Vagina (tissue), 2 donors: ENCODE measurements at places on chromosomes 4 and X.

- no peak for DNase-seq
These were observed 58.0 kb downstream of the SPCS3 start for GRCh38 chr4:176377780-176378179.

- no peak for DNase-seq
These were observed 3.9 kb downstream of the KIT start for GRCh38 chr4:54661686-54662085.

- no peak for DNase-seq
These were observed 2.5 kb upstream of the GABRA2 start for GRCh38 chr4:46392421-46392820.

- no peak for DNase-seq
These were observed 34.5 kb upstream of the HELT start for GRCh38 chr4:184983672-184984356.

- DNase-seq: no peak
These were observed 40.8 kb downstream of the CLCN4 start for GRCh38 chrX:10197279-10198210.

- DNase-seq: no peak
These were observed 141.5 kb upstream of the RBPJ start for GRCh38 chr4:26179316-26179760.

DNA sequence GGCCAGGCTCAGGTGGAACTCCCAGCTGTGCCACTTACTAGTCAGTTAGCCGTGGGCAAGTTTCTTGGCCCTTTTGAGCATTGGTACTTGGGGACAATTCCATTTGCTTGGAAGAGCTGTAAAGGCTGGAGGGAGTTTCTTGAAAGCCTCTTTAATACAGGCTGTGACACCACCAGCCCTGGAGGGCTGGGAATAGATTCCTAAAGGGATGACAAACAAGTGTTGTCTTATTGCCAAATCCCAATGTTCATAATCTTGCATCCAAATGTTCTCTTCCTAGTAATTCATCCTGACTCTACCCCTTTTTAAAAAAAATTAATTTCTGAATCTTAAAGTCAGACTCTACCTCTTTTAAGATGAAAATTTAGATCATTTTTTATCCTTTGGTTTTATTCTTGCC lies 14.6 kb upstream of the MED28 start:
- no peak for DNase-seq

DNA sequence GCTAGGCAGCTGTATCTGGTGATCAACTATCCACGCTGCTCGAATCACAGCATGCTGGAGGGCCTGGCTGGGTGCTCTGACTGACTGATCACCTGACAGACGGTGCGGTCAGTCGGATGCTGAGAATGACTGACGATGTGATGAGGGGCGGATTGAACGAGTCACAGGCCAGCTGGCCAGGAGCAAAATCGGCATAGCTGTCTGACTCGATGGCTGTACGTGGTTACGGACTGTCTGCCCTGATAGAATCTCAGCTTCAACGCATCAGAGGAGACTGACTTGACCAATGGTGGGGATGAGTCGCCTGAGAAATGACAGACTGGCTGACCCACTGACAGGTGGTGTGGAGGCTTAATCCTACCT lies 1.0 kb upstream of the SUV39H1 start:
- no peak for DNase-seq

DNA sequence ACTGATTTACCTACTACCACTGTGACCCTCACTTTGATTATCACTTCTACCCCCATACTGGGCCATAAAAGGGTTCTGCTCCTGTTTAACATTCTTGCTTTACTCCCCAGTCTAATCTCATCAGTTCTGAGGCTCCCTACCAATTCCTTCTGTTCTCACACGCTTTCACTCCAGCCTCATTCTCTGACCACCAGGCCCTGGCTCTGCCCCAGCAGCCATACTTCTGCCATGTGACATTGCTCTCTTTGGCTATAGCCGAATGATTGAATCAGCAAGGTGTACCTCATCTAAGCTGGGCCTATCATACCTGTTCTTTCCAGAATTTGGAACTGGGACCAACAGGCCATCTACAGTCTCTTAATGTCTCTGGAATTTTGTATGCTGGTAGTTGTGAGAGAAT lies 14.4 kb upstream of the ELF2 start:
- DNase-seq: no peak

DNA sequence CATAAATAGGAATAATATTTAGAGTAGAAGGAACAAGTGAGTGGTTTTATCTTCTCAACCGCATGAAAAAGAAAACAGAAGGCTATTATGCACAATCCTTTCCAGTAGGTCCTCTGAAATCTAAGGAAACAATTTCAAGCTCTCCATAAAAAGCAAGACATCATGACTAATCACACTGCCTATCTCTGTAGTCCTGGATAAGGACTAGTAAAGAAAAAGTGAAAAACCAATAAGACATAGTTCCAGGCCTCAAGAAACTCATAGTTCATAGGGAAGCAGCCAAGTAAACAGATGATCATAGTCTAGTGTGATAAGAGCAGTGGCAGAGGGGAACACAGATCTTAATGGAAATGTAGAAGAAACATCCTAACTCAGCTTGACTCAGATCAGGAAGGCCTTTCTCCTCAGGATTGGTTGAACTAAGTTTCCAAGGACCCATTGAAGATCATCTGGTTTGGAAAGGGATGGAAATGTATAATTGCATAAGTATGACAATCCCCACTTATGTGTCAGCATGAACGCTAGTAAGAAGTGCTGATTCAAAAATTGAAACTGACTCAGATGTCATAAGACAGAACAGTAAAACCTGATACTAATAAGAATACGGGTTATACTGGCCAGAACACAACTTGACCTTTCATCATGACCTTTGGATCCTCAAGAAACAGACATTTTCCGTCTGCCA lies 155.3 kb downstream of the GRIA3 start:
- DNase-seq: no peak

- DNase-seq: no peak
These were observed 514.1 kb downstream of the IL15 start for GRCh38 chr4:142150483-142150882.
